ENCODE measurements at places on chromosomes 12 and 14.

- peak; percentile 28 for DNase-seq
Observed at GRCh38 chr12:99111600-99111999, 466.5 kb downstream of the APAF1 start.

DNA sequence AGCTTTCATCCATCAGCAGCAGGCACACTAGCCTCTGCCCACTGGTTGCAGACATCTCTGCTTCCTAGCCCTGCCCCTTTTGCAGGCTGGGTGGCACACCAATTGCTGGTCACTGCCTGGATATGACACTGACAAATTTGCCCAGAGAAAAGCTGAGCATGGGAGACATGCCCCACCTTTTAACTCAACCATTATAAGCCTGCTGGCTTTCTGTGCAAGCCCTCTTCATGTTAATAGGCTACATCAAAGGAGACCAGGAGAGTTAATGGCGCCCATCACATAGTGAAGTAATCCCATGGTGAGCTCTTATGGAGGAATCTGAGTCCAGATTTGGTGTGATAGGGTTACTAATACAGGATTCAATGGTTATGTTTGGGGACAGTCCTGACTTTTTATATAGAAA lies 139.2 kb downstream of the KICS2 start:
- peak; percentile 81 for DNase-seq

DNA sequence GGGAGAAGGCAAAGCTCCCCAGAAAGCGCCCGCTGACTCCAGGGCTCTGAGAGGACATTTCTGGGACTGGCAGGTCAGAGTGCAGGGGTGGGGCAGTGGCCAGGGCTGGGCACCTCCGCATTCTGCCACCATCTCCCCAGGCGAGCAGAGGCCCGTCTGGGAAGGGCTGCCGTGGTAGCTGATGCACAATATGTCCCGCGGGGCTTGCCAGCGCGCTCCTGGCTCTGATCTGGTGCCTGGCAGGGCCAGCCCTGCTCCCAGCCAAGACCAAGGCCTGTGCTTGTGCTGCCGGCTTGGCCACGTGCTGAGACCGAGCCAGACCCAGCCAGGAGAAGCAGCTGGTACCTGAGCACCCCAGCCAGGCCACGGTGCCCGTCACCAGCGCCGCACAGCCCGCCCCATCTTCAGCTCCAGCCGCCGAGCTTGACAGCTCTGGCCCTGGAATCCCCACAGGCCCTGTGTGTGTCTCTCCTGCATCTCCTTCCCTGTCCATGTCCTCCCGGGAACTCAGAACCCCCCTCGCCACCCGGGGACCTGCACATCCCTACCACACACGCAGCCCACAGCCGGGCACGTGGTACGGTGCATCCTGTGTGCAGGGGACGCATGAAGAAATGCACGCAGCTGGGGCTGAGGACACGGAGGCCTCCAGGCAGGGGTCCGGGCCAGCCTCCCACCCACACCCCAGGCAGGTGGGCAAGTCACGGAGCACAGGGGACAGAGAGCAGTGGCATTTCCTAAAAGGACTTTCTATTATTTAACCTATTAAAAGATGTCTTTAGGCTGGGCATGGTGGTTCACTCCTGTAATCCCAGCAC lies 68.6 kb upstream of the C14orf180 start:
- no peak for DNase-seq

DNA sequence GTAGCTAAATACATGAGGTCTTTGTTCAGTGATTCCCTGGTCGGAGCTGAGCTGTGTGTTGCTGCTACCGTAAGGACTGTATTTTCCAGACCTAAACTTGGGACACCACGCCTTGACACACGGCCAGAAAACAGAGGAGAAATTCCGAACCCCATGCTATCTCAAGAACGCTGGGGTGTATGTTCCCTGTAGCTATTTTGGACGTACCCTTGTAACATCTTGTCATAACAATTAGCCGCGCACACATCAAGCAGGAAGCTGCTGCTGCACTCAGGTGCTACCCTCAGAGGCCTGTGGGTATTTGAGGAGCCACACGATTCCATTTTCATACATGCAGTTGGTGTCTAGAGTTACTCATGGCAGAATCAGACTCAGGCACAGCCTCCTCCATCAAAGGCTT lies 255.0 kb downstream of the TMEM132C start:
- no peak for DNase-seq

- no peak for DNase-seq
Observed at GRCh38 chr12:94495445-94496115, 35.9 kb upstream of the CEP83 start.

DNA sequence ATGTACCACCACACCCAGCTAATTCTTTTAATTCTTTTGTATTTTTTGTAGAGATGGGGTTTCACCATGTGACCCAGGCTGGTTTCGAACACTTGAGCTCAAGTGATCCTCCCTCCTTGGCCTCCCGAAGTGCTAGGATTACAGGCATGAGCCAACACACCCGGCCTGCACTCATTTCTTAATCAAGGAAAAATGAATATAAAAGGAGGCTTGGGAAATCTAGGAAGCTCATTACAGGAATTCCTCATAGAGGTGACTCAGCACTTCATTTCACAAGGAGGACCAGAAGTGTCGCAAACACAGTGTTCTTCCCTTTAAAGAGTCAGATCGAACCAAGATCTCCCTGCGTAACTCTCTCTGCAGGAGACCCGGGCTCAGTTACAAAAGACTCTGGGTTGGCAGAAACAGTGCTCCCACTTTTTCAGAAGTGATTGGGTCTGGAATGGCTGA lies 30.3 kb downstream of the NFKBIA start:
- DNase-seq = no peak

GRCh38 chr12:19139615-19140194 lies 10.2 kb downstream of the PLEKHA5 start:
- DNase-seq = no peak

- DNase-seq = no peak
Observed at GRCh38 chr14:57559576-57559975, 65.9 kb upstream of the CCDC198 start.

GRCh38 chr12:125271892-125272291 lies 206.7 kb downstream of the AACS start:
- no peak for DNase-seq

GRCh38 chr14:74804219-74804825 lies 41.2 kb downstream of the YLPM1 start:
- no peak for DNase-seq

DNA sequence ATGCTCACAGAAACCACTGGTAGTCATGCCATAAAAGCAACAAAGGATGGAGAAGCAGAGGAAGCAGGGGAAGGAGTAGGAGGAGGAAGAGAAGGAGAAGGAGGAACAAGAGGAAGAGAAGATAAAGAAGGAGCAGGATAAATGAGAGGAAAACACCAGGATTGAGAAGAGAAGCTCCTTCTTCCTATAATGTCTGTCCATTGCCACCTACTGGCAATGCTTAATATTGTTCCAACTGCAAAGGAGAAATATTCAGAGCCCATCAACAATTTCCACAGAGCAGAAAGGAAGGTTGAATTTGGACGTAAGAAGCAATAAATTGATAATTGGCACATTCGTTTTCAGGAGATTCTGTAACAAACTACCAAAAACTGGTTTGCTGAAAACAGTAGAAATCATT lies 898.4 kb downstream of the SLC16A7 start:
- DNase-seq = no peak

DNA sequence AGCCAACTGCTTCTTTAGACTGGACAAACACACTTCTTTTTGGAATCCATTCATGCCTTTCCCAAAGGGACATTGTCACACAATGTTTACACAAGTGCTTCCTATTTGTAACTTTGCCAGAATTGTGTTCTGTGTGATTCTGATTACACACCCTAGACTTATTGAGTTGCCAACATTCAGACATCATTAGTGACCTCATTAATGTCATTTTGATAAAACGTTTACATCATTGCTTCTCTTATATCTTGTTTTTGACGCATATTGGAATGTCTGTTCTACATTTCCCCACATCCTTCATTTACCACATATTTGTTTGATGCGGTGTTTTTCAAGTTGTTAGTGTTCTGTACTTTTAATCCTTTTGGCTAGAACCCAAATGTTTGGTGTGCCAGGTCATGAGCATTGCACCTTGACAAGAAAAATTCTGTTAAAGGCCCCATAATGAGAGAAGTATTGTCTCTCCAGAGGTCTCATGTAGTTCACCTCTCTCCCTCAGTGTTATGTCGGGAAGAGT lies 305.5 kb downstream of the AEBP2 start:
- no peak for DNase-seq

GRCh38 chr12:30164382-30165318 lies 380.9 kb upstream of the TMTC1 start:
- DNase-seq = no peak

GRCh38 chr12:47397664-47398281 lies 308.1 kb downstream of the RPAP3 start:
- no peak for DNase-seq

DNA sequence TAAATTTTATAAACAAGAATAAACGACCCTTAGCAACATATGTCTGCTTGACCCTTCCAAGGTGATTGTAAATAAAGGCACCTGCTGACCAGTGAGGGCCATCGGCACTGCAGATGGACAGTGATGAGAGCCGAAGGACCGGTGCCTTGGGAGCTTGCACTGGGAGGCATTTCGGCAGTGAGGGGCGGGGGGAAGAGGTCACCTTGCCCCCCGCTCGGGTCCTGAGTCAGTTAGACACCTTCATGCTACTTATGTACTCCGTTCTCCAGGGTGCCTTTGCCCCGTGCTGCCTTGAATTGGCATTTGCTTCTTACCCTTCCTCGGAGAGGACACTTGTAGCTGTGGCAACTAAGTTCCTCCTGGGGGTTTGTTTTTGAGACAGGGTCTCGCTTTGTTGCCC lies 23.0 kb downstream of the MMAB start:
- no peak for DNase-seq

GRCh38 chr14:20564501-20564997 lies 3.7 kb upstream of the RNASE9 start:
- DNase-seq = no peak

GRCh38 chr14:39673270-39673711 lies 241.1 kb upstream of the FBXO33 start:
- DNase-seq = no peak

DNA sequence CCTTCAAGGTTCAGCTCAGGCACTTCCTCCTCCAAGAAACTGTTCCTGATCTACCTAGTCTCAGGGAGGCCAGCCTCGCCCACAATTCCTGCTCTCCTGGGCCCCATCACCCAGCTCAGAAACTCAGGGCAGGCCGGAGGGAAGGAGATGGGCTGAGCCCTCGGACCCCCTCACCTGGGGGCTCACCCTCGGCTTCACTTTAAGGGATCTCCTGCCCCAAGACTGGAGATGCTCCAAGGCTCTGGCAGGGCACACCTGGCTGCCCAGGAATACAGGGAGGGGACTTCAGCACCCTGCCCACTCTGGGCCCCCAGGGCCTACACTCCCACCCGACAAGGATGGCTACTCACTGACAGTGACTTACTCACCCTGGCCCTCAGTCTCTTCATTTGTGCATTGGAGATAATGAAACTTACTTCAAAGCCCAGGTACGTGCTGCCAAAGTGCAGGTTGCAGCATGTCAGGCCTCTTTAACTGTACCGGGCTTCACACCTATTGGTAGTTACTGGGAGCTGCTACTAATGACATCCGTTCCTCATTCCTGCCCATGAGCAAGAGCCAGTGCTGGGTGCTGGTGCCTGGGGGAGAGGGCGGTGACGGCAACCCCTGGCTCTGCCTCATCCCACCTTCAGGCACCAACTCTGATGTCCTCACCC lies 21.0 kb upstream of the PPP1R13B start:
- DNase-seq = no peak

DNA sequence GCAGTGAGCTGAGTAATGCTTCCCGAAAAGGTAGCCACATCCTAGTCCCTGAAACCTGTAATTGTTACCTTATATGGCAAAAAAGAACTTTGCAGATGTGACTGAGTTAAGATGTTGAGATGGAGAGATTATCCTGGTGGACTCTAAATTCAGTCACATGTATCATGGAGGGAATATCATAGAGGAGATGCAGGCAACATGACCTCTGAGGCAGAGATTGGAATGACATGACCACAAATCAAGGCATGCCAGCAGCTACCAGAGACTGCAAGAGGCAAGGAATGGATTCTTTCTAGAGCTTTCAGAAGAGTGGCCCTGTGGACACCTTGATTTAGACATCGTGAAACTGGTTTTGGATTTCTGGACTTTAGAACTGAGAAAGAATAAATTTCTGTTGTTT lies 18.5 kb downstream of the SLC38A6 start:
- DNase-seq = no peak

GRCh38 chr12:17992002-17992656 lies 97.9 kb downstream of the RERGL start:
- peak; percentile 15 for DNase-seq

GRCh38 chr12:22536346-22536945 lies 7.9 kb downstream of the C2CD5 start:
- no peak for DNase-seq

DNA sequence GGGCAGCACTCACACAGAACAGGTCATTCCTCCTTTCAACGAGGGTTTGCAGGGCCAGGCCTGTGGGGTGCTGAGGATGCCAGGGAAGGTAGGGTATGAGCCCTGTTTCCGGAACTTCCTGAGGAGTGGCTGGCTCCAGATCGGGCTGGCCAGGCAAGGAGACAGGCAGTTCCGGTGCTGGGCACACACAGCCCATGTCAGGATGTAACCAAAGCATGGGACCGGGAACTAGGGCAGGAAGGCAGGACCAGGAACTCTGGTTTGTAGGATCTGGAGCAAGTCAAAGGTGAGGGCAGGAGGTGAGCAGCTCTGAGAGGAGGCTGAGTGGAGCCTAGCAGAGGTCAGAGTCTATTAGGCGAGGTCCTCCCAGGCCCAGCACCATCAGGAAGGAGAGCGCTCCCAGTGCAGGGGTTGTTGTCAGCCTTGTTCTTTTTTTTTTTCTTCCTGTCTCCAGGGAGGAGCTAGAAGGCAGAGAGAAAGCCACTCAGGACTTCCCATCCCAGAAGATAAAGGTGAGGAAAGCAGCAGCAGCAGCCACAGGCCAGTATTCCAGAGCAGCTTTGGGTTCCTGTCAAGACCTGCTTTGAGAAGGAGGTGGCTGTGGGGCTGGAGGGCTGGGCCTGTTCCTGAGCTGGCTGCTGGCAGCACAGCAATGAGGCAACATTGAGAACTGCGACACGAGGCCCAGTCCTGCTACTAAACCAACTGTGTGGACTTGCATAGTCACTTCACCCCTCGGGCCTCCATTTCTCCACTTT lies 49.0 kb upstream of the PTGR2 start:
- DNase-seq = no peak

- no peak for DNase-seq
Observed at GRCh38 chr12:96890331-96890730, 16.7 kb upstream of the NEDD1 start.

GRCh38 chr14:32434880-32435279 lies 105.8 kb downstream of the AKAP6 start:
- DNase-seq = no peak

GRCh38 chr12:96397756-96398423 lies 2.3 kb downstream of the CDK17 start:
- no peak for DNase-seq

- DNase-seq = no peak
Observed at GRCh38 chr14:24145690-24146452, 539 bp downstream of the PSME2 start.

All from NCI-H510A (cell line).